Pancreas (tissue), 10 donors: ENCODE measurements at places on chromosomes 13 and 19. TPM values are rescaled to one million over a fixed set of nuclear protein-coding genes. Genes with fewer than 3 reads are reported as not detected.
A peak's percentile ranks its signal among the peaks of the same experiment; 100 is the strongest.

GRCh38 chr13:20927596-20928257 lies 25.2 kb upstream of the XPO4 start:
- no peak overlapping the region for H3K27ac ChIP-seq
- no peaks in the 10 kb centered on the region for H3K36me3 ChIP-seq
- no peak overlapping the region for H3K4me3 ChIP-seq
- no peak for DNase-seq
- H3K27me3 ChIP-seq: no peaks in the 10 kb centered on the region
- no peaks in the 10 kb centered on the region for H3K4me1 ChIP-seq

Gene SOX21
- total RNA-seq: not detected

- no peaks in the 10 kb centered on the region for H3K36me3 ChIP-seq
- H3K27ac ChIP-seq: peak overlapping the region; percentile 50
- H3K4me3 ChIP-seq: no peak overlapping the region
Measured at GRCh38 chr13:71759651-71760511, 107.1 kb downstream of the DACH1 start.

- no peaks in the 10 kb centered on the region for H3K4me1 ChIP-seq
- no peak overlapping the region for H3K27ac ChIP-seq
- H3K4me3 ChIP-seq: no peak overlapping the region
Measured at GRCh38 chr13:30664689-30665275, 47.1 kb downstream of the USPL1 start.

DNA sequence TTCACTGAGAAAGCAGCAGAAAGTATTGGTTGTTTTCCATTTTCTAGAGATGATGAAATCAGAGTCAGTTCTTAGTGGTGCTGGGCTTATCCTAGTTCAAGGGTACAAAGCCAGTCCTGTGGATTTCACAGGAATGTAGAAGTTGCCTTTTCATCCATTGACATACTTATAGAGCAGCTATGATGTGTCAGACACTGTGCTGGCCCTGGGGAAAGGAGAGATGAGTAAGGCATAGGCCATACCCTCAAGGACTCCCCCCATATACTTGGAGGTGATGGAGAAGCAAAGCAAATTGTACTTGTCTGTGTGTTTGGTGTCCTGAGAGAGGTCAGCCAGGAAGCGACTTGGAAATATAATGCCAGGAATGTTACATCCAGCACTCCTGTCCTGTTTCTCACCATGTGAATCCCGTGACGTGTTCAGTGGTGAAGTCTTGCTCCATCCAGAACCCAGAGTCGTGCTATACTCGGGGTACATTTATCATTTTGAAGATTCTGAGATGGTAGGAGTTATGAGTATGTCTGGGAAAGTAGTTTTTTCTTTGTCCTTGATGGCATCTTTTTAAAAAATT lies 22.6 kb downstream of the ERCC5 start:
- H3K36me3 ChIP-seq: peaks cover 2% of the 10 kb centered on the region
- no peaks in the 10 kb centered on the region for H3K27me3 ChIP-seq
- no peak overlapping the region for H3K4me3 ChIP-seq
- no peaks in the 10 kb centered on the region for H3K4me1 ChIP-seq
- DNase-seq: no peak
- no peak overlapping the region for H3K27ac ChIP-seq

- H3K4me1 ChIP-seq: no peaks in the 10 kb centered on the region
- H3K4me3 ChIP-seq: no peak overlapping the region
- H3K27ac ChIP-seq: no peak overlapping the region
- DNase-seq: no peak
- no peaks in the 10 kb centered on the region for H3K36me3 ChIP-seq
Measured at GRCh38 chr13:81757348-81757970, 1416.5 kb upstream of the SPRY2 start.

GRCh38 chr13:94516456-94516855 lies 37.0 kb upstream of the DCT start:
- H3K27me3 ChIP-seq: no peaks in the 10 kb centered on the region
- H3K36me3 ChIP-seq: no peaks in the 10 kb centered on the region
- H3K4me1 ChIP-seq: no peaks in the 10 kb centered on the region
- no peak overlapping the region for H3K27ac ChIP-seq
- no peak for DNase-seq
- no peak overlapping the region for H3K4me3 ChIP-seq
